ENCODE measurements at places on chromosomes 12 and 14.

DNA sequence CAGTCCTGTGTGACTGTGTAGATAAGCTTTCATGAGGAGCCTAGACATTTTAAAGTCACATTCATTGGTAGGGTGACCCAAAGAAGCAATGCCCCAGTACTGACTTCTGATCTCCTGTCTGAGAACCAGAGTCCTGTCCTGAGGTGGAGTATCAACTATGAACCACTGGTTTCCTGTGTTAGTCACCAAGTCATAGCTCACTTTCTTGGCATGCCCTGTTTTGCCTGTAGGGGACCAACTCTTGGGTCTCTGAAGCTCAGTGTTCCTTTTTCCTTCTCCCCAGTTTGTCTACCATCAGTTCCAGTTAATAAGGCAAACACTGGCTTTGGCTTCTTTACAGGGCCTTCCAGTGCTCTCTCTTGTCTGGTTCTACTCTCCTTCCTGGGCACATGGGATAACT is 97.4 kb downstream of the C12orf75 start:
- no peak for DNase-seq

DNA sequence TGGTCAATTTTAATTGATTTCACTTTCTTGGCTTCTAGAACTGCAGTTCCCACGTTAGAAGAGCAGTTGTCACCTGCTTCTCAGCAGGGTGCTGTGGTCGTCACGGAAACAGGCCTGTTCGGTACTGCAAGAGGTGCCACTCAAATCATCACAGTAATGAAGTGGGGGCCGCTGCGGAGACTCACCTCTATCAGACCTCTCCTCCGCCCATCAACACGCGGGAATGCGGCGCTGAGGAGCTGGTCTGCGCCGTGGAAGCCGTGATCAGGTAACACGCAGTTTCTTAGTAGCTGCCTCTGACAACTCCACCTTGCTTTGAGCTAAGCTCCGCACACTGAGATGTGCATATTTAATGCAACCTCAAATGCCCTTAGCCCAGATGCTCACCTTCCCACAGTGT is 107.2 kb downstream of the UNC79 start:
- DNase-seq, result no peak

GRCh38 chr14:71952381-71953363 is 20.4 kb downstream of the RGS6 start:
- DNase-seq, result no peak

DNA sequence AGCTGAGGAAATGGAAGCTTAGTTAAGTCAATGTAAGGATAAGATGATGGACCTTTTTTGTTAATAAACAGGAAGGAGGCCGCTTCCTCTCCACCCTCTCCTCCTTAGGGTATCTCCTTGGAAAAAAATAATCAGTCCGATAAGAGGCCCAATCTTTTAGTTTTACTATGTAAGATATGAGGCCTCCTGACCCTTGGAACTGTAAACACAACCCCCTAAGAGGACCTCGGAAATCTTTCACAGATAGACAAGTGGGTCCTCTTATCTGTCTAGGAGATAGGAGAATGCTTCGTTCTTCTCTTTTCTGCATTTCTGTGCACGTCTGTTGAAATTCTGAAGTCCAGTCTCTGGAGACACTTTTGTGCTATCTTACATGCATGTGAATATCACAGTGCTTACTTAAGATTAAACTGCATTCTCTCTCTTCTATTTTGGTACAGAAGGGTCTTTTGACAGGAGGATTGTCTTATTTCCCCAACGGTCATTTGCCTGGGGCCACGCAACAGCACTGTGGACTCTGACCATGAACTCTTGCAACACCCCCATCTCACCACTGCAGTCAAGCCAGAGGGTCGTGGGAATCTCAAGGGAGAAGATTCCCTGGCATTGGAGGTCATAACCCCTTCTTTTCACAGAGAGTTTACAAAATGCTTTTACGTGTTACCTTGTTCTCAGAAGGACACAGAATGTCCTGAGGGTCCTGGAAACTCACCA is 313.0 kb upstream of the RTL1 start:
- no peak for DNase-seq

DNA sequence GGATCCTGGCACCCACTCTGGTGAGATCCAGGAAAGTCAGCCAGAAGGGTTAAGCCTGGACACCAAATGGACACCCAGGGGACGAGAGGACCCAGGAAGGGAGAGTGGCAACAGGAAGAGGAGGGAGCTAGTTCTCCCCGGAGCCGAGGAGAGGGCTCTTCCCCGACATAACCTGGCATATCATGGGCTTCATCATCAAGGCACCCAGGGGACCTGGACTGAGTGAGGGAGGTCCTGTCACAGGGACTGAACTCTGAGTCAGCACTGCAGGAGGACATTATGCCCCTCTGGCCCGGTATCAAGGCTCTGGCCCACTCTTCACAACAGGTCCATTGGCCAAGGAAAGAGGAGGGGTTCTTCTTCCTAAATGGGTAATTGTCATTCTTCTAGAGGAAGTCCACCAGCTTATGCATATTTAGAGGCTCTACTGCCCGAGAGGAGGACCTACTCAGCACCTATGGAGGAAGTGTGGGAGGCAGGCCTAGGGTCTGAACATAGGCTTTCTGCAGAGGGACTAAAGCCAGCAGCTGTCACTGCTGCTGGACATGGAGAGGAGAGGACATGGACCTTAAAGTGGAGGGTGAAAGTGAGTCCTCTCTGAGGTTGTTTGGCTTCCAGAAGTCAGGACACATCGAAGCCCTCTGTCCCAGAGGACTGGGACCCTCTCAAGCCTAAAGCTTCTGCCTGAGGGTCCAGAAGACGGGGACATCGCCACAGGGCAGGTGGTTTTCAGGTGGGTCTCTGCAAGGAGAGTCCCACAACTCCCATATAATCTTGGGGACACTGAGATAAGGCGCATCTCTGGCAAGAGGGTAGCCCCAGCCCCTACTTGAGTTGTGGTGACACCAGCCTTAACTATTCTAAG is 18.6 kb downstream of the ISCA2 start:
- no peak for DNase-seq

GRCh38 chr12:41621291-41621690 is 433.2 kb downstream of the PDZRN4 start:
- DNase-seq, result no peak

- no peak for DNase-seq
These were observed 9.4 kb downstream of the WASHC4 start for GRCh38 chr12:105116969-105117368.

Measured in stimulated activated CD8-positive, alpha-beta memory T cell treated with anti-CD3 and anti-CD28 coated beads, Interleukin-4, amount 100 ng/mL, for 1 hour (primary cell).